ENCODE measurements at places on chromosomes 7 and 10.
A peak's percentile ranks its signal among the peaks of the same experiment; 100 is the strongest.

DNA sequence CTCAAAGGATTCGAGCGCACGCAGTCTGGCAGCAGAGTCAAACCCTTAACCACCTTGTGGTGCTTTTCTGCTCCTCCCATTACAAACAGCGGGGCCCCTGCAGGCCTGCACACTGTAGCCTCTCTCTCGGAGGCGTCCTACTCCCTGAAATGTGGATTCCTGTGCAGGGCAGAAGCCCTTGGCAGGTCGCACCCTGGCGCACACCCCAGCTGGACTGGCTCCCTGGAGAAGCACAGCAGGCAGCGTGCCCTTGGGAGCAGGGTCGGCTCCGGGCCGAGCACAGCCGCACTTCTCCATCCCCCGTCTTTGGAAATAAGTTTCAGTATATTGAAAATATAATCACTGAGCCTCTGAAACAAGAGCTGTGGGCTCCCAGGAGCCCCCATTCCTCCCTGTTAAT lies 144.1 kb downstream of the C10orf105 start:
- no peak for DNase-seq

DNA sequence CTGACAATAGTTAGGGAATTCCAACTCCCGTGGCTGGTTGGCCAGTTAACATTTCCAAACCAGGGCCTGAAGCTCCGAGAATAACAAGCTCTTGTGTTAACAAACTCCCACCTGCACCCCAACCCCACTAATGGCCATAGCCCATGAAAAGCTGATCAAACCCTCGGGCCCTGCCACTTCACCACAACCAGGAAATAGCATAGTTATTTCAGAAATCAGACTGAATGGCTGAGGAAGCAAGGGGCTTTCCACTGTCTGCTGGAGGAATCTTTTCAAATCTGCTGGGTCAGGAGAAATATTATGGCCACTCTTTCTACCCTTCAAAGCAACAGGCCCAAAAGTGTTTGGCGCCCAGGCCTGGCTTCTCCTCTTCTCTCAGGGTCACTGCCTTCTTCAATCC lies 145.6 kb downstream of the GLCCI1 start:
- no peak for DNase-seq

DNA sequence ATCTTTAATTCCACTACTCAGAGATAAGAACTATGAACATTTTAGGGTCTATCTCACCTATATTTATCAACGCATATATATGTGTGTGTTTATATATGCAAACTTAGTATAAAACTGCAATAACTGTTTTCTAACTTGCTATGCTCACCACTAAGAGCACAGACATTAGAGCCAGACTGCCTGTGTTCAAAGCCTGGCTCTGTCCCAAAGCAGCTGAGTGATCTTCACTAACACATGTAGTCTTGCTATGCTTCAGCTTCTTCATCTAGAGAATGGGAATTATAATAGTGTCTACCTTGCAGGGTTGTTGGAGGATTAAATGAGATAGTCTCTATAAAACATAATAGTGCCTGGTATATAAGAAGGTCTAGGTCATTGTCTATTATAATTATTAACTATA lies 165.5 kb downstream of the MAGI2 start:
- no peak for DNase-seq

DNA sequence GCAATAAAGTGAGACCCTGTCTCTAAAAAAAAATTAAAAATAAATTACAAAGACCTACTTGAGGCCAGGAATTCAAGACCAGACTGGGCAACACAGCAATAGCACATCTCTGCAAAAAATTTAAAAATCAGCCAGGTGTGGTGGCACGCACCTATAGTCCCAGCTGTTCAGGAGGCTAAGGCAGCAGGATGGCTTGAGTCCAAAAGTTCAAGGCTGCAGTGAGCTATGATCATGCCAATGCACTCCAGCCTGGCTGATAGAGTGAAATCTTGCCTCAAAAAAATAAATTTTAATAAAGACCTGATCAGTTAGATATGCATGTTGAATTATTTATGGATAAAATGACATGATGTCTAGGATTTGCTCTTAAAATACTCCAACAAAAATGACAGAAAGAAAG lies 34.9 kb downstream of the P4HA1 start:
- no peak for DNase-seq

GRCh38 chr10:126042906-126043305 lies 146.5 kb downstream of the FANK1 start:
- DNase-seq = no peak

DNA sequence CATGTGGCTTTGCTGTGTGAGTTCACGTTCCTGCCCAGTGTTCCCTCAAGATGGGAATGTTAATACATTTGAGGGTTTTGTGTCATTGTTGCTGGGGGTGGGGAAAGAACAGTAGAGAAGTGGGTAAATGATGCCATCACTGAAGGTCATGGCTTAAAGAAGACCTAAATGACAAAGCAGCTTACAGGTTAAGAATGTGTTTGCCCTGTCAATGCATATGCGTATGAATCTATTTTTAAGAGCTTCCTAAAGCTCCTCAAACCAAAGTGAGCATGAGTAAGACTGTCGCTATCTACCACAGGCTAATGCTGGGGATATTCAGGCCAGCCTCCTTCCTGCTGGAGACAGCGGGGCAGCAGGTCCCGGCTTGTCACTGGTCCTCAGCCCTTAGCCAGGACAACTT lies 162.9 kb downstream of the CREB5 start:
- DNase-seq = no peak

- no peak for DNase-seq
These were observed 242.9 kb upstream of the CXCL12 start for GRCh38 chr10:44627591-44628354.

GRCh38 chr10:102627736-102628293 lies 16.5 kb upstream of the TRIM8 start:
- no peak for DNase-seq

DNA sequence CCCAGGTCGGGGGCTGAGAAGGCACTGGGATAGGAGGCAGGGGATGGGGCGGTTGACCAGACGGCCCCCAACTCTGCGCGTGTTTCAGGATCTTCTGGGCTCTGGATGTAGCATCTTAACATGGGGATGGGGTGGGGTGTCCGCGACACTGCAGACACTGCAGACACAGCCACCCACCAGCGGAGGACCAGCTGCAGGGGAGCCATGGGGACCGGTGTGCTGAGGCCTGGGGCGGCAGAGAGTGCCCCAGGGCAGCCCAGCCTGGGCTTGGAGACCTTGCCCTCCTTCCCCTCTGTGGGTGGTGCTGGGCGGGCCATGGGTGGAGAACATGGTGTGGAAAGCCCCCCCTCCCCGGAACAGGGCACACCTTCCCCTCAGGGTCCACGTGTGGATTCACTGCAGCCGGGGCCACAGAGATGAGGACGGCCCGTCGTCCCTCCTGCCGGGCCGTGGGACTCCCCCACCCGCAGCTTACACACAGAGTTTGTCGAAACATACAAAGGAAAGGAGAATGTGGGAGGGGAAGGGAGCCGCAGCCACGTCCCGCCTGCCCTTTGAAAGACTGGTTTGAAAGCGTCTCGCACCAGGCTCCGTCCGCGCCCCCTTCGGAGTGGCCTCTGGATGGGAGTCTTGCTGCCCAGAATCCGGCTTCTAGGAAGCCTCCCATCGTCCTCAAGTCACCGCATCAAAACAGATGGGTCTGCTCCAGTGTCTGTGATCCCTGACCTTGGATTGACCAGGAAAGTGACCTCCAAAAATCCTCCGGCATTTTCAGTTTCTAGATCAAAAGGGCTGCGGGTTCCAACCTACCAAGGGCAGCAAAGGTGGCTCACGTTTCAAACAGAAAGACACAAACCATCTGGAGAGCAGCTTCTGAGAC lies 91.5 kb upstream of the TCERG1L start:
- DNase-seq = no peak

- no peak for DNase-seq
These were observed 38.0 kb downstream of the SNX10 start for GRCh38 chr7:26329520-26330255.

GRCh38 chr10:1646332-1646731 lies 91.0 kb downstream of the ADARB2 start:
- DNase-seq = no peak

- no peak for DNase-seq
These were observed 28.0 kb downstream of the VIM start for GRCh38 chr10:17256051-17256450.

DNA sequence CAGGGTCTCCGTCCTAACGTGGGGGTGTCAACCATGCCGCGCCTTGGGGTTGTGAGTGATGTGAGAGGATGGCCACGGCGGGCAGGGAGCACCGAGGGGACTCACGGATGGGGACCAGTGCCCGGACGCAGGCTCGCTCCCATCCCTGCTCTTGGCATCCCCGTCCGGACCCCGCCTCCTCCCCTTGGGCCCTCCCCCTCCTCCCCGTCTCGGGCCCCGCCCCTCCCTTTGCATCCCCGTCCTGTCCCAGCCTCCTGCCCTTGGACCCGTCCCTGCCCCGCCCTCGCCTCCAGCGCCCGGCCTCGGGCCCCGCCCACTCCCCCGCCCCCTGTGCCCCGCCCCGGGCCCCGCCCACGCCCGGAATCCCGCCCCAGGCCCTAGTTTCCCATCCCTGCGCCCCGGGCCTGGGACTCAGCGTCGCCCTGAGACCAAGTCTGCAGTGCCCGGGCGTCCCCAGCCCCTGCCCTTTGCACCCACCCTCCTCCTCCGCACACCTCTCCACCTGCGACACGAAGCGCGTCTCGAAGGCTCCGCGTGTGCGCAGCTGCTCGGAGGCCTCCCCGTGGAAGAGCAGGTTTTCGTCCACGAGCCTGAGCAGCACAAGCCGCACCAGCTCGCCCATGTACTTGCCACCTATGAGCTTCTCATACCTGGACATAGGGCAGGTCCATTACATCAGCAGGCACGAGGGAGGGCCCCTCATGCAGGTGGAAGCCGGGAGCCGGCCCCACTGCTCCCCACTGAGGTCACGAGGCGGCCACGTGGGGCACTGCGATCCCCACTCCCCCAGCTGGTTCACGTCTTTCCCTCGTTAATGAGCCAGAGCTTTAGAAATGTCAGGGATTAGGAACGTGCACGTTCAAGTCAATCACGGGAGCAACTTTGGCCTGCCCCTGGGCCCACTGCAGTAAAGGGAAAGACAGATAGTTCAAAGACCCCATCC lies 5.1 kb upstream of the MYL7 start:
- DNase-seq = peak; percentile 58

DNA sequence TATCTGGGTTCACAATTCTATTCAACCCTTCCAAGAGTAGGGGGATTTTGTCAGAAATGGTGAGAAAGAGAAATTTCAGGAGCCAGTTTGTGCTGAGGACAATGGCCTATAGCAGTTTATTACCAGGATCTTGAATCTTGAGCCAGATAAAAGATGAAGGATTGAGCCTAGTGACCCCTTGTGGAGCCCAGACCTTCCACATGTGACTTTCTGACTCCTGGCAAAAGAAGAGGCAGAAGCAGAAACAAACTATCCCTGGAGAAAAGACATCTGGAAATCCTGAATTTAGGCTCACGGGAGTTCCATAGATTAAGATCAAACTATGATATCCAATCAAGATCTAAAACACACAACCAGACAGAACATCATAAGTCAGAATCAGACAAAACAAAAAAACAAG lies 60.9 kb upstream of the CHRM2 start:
- no peak for DNase-seq

DNA sequence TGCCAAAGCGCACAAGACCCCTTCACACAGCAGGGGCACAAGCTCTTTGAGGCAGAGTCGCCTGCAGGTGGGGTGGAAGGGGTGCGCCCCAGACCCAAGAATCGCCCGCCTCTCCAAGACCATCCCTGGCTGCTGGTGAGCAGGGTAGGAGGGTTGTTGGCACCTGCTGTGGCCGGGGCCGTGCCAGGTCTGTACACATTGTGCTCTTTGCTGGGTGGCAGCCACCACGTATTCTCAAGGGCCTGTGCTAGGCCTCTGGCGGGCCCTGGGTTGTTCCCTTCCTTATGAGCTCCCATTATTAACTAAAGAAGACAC lies 84.4 kb downstream of the LHPP start:
- DNase-seq = no peak

GRCh38 chr7:22438994-22439393 lies 61.0 kb downstream of the STEAP1B start:
- DNase-seq = no peak

DNA sequence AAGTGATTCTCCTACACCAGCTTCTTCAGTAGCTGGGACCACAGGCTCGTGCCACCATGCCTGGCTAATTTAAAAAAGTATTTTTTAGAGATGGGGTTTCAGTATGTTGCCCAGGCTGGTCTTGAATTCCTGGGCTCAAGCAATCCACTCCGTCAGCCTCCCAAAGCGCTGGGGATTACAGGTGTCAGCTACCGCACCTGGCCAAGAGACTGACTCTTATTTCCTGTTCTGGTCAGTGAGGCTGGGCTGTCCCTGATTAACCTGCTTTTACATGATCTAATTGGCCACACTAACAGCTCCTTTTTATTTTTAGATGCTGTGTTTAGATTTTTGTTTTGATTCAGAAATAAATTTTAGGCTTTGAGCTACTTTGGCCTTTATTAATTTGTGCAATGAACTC lies 203.9 kb downstream of the NXPH1 start:
- DNase-seq = no peak

DNA sequence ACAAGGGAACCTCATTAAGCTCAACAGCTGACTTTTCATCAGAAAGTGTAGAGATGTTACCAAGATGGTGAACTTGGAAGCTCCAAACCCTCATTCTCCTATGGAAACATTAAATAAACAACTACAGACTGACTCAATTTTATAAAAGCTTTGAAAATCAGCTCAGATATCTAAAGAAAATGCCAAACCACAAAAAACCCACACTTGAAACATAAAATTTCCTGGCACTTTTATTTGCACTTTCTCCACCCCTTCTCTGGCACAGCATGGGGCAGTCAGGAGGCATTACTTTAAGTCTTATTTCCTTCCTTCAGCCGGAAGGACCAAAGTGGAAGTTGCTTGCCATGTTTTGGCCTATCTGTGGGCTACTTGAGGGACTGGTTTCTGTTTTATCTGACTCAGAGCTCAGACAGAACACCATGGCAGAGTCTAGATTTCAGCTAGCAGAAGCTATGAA lies 114.7 kb downstream of the ODAD2 start:
- DNase-seq = no peak

GRCh38 chr10:17873946-17874345 lies 64.8 kb downstream of the MRC1 start:
- no peak for DNase-seq

DNA sequence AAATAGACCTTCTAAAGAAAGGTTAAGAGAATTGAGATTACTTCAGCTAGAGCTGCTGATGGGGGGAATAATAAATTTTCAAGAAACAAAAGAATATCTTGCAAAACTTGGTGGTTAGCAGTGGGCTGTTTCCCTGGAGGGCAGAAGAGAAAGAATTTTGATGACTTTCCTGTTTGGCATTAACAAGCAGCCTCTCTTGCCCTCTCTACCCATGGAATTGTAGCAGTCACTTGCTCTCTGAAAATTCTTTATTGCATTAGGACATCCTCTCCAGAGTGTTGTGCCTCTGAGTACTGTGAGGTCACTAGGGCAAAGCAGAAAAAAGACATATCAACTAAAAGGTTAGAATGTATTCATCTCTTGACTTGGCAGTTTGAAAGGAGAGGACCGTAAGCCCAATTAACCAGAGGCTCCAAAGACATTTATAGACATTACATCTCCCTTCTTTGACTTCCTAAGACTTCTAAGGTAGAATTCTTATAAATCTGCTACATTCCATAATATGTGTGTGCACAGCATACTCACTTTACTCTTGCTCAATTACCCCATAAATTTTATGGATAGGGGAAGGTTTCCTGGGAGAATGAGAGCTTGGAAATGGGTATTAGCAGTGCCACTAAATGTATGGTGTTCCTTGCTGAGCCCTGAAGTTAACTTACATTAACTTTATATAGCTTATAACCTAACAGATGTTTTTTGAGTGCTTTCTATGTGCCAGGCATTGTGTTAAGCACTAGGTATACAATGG lies 215.3 kb downstream of the KIF20B start:
- no peak for DNase-seq

Data from stimulated activated CD4-positive, alpha-beta T cell treated with anti-CD3 and anti-CD28 coated beads, Interleukin-2, amount 100 ng/mL, for 4 hours (primary cell).